ENCODE measurements at places on chromosomes 12 and 14. TPM values are rescaled to one million over a fixed set of nuclear protein-coding genes. Genes with fewer than 3 reads are reported as not detected.

- H3K4me1 ChIP-seq = no peaks in the 10 kb centered on the region
- no peak overlapping the region for H3K4me3 ChIP-seq
- no peaks in the 10 kb centered on the region for H3K36me3 ChIP-seq
- no peak overlapping the region for H3K27ac ChIP-seq
Observed at GRCh38 chr12:54173066-54173726, 15.6 kb downstream of the SMUG1 start.

VWF gene
- total RNA-seq = 0.13 TPM

GRCh38 chr12:48852734-48853688, 1.0 kb upstream of the DDX23 start:
- no peaks in the 10 kb centered on the region for H3K27me3 ChIP-seq
- H3K4me3 ChIP-seq = peak overlapping the region; percentile 93
- DNase-seq = peak; percentile 94

GRCh38 chr12:15856097-15856982, 25.8 kb upstream of the STRAP start:
- DNase-seq = no peak
- peaks cover 53% of the 10 kb centered on the region for H3K4me1 ChIP-seq
- H3K27me3 ChIP-seq = no peaks in the 10 kb centered on the region
- peak overlapping the region; percentile 92 for H3K27ac ChIP-seq
- peak overlapping the region; percentile 43 for H3K4me3 ChIP-seq
- H3K36me3 ChIP-seq = no peaks in the 10 kb centered on the region

TAS2R7 gene
- total RNA-seq = not detected

TAS2R10 gene
- 0.84 TPM for total RNA-seq
